ENCODE measurements at places on chromosomes 16 and 17.
A peak's percentile ranks its signal among the peaks of the same experiment; 100 is the strongest.

DNA sequence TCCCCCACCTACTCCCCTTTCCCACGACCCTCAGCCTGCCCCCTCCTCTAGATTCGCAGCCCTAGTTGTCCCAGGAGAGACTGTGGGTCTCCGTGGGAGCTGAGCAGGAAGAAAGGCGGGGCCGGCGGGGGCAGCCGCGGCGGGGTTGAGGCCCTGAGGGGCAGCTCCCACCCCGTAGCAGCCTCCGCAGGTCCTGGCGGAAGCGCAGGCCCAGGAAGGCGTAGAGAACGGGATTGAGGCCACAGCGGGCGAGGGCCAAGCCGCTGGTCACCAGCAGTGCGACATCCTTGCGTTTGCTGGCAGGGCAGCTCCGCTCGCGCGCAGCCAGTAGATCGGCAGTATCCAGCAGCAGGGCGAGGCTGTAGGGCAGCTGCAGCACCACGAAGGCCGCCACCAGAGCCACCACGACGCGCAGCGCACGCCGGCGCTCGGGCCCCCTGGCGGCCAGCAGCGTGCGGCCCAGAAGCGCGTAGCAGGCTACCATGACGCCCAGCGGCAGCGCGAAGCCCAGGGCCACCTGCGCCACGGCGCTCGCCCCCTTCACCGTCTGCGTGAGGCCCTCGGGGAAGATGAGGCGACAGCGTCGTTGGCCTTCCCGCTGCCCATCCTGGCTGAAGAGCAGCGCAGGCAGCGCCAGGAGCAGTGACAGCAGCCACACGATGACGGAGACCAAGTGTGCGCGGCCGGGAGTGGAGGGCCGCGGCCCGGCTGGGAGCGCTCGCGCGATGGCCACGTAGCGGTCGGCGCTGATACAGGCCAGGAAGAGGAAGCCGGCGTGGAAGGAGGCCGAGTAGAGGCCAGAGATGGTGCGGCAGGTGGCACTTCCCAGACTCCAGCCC is 1.9 kb downstream of the CCR10 start:
- peak; percentile 93 for DNase-seq

- DNase-seq, result no peak
Measured at GRCh38 chr17:75077496-75078283, 10.1 kb upstream of the SLC16A5 start.

- DNase-seq, result no peak
Measured at GRCh38 chr17:55693254-55694216, 29.1 kb downstream of the TMEM100 start.

- DNase-seq, result no peak
Measured at GRCh38 chr16:78624366-78624765, 524.9 kb downstream of the WWOX start.

- DNase-seq, result no peak
Measured at GRCh38 chr17:37849617-37849972, 74.6 kb upstream of the TBC1D3K start.

GRCh38 chr17:41010441-41010840 is 1.5 kb upstream of the KRTAP3-1 start:
- DNase-seq, result no peak

DNA sequence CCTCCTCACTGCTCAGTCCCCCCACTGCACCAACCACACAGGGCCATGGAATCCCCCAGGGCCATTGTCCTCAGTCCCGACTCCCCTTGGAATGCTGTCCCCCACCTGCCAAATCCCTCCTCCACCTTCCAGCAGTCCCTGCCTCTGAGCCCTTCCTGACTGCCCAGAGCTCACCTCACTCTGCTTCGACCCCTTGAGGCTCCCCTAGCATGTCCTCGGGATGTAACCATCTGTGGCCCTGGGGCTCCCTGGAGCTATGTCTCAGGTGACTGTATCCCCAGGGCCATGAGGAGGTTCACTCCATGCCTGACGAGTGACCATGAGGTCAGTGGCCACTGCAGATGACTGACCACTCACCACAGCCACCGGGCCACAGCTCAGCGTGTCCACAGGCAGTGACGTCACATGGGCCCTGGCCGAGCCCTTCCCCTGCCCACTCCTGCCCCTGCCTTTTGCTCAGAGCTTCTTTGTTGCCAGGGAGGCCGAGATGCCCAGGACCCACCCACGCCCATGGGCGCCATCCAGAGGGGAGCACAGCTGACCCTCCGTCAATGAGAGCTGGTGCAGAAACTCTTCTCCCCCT is 7.7 kb upstream of the PIEZO1 start:
- DNase-seq, result no peak

DNA sequence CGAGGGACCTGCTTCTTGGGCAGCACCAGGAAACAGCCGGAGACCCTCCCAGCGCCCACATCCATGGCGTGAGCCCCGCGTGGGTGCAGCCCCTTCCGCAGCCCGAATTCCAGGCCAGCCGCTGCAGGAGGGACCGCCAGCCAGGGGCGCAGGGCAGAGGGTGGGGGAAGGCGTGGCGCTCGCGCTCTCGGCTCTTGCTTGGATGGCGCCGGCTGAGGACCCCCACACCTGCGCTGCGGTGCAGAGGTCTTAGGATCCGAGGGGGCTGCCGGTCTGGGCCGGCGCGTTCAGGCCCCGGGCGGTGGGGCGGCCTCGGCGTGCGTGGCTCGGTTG is 28.8 kb downstream of the ACTG1 start:
- no peak for DNase-seq

- DNase-seq, result no peak
Measured at GRCh38 chr17:34638526-34639260, 59.3 kb downstream of the TMEM132E start.

- DNase-seq, result no peak
Measured at GRCh38 chr16:23902748-23903414, 67.1 kb downstream of the PRKCB start.

- no peak for DNase-seq
Measured at GRCh38 chr17:49260817-49261291, 30.3 kb upstream of the PHOSPHO1 start.

DNA sequence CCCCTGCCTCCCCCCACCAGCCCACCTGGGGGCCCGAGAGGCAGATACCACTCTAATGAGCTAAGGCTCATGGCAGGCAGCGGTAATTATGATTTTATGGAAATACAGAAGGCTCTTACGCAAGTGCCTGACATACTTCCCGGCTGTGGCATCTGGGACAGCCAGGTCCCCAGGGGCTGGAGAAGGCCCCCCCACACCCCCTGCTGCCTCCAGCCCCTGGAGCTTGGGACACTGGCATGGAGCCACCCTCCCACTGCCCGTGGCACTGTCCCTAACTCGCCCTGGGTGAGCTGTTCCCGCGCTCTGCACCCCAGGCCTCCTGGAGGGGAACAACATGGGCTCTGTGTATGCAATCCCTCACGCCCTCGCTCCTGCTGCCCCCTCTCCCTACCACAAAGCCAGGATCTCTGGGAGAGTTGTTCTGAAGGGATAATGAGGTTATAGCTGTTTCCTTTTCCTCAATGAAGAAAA is 5.4 kb upstream of the STAC2 start:
- no peak for DNase-seq

DNA sequence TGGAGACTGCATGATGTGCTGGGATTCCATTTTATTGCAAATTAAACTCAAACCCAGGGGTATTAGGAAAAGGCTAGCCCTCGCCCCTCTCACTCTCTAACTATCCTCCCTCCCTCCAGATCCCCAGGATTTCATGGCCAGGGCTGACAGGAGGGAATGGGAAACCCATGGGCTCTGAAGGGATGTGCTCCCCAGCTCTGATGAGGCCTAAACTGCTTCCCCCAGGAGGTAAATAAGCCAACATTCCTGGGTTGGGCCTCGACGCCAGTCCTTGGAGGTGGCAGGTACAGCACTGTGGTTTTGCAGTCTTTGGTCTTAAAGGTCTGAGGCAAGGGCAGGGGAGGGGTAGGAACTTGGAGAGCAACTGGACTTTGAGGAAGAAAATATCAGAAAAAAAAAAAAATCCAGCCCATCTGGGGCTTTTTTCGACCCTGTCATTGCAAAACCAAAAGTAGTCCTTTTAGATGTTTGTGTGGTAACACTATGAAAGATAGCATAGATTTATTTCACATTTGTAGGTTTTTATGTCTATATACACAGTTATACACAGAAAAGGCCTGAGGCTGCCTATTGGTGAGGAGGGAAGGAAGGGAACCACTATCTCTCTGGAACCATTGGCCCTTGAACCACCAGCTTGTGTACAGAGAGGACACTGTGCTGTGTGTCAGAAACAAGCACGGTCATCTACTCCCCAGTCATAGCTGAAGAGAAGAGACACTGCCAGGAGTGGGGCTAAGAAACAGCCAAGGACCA is 12.0 kb downstream of the C17orf113 start:
- DNase-seq, result no peak

GRCh38 chr17:58412961-58413586 is 4.3 kb downstream of the RNF43 start:
- no peak for DNase-seq

- DNase-seq, result no peak
Measured at GRCh38 chr17:64781014-64781756, 119.1 kb upstream of the SMURF2 start.

DNA sequence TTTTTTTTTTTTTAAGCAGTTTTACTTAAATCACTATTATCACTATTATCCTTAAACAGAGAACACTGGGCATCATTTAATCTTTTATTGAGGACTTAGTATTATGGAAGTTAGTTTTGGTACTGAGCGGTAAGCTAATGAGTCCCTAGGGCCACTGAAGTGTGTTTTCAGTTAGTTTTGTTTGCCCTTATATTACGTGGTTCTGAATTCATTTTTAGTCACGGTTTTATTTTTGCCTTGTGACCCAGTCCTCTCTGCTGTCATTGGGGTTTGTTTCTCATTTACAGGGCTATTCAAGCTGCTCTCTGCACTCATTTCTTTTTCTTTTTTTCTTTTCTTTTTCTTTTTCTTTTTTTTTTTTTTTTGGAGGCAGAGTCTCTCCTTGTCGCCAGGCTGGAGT is 17.3 kb downstream of the RABEP1 start:
- DNase-seq, result no peak

DNA sequence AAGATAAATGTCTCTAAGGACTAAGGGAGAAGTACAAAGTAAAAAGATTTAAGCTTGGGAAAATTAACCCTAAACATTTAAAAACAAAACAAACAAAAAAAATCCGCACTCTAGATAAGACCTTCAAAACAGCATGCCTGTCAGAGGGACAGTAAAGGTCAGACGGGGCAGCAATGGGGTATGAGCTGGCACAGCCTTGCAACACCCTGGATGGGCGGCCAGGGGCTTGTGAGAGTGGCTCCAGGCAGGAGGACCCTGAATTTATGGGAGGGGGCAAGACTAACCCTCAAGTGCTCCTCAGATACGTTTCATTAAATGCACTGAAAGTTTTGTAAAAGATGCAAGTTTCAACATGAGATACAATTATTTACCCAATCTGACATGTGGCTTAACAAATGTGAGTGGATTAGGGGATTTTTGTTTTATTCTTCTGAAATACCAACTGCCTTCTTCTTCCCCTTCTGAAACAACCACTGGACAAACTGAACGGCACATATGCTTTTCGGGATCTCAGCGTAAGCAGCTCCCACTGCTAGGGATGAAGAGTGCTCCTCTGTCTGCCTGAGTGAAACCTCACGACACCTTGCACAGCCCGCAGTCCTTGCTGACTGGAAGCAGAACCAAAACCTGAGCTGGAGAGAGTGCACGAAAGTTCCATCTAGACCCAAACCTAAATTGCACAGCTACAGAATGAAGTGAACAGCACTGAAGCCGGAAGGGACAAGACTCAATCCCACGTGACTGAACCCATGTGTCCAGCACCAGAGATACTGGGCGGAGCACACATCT is 128.4 kb downstream of the ANKRD11 start:
- no peak for DNase-seq

DNA sequence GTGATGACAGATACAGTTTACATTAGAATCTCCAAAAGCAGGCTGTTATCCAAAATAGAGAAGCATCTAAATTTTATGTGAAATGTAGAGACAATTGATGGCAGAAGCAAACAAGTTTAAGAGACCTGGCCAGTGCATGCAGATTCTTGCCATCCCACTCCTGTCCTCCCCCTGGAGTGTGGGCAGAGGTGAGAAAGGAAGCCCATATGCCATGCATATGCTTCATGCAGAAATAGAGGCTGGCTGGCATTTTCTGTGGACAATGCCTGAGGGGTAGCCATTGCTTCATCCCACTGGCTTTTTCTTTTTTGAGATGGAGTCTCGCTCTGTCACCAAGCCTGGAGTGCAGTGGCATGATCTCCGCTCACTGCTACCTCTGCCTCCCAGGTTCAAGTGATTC is 382.1 kb downstream of the RBFOX1 start:
- DNase-seq, result no peak

DNA sequence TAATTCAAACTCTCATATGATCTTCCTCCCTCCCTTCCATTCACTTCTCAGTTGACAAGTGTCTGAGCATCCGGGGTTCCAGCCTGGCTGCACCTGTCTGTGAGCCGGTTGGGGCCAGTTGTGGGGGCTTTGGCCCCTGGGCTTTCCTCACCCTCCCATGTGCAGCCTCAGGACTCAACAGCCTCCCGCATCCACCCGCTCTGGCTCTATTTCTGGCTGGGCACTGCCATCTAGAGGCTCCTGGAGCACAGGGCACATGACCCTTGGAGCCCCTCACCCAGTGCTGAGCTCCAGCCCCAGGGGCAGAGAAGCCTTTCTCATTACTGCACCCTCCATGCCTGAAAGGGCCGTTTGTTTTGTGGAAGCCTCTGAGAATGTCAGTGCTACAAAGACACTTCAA is 43.3 kb downstream of the HAPSTR1 start:
- DNase-seq, result no peak

DNA sequence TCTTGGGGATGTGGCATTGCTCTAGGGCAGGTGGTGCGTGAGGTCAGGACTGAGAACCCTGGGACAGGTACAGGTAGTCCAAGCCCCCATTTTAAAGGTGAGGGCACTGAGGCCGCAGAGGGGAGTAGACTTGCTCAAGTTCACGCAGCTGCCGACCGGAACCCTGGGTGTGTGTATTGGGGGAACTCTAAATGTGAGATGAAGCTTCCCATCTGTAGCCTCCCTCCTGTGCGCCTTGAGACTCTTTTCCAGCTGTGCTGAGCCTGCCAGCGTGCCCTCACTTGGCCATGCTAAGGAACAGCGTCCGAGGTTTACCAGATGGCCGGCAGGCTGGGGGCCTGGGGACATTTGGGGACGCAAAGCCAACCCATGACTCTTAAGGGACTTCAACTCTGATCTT is 79.0 kb upstream of the CDC42EP4 start:
- no peak for DNase-seq

- DNase-seq, result no peak
Measured at GRCh38 chr16:20301840-20302239, 25.5 kb downstream of the GP2 start.

- no peak for DNase-seq
Measured at GRCh38 chr17:43702637-43703036, 40.9 kb upstream of the MEOX1 start.

Data from NCI-H1417 (cell line).